Transverse colon (tissue), 4 donors: ENCODE measurements at places on chromosomes 1 and 21. TPM values are rescaled to one million over a fixed set of nuclear protein-coding genes. Genes with fewer than 3 reads are reported as not detected.

Gene CACNA1E
- 0.16 TPM for total RNA-seq

Gene PCNT
- total RNA-seq = 93.5 TPM

Gene SPTA1
- not detected for total RNA-seq

Gene PRDM2
- total RNA-seq = 37.2 TPM

Gene MOV10
- 129 TPM for total RNA-seq

Gene TNNI3K
- total RNA-seq = 14.2 TPM

Gene DNALI1
- 3.7 TPM for total RNA-seq

Gene B3GALNT2
- 21.4 TPM for total RNA-seq

Gene C1QC
- total RNA-seq = 21.7 TPM

Gene OR2T2
- not detected for total RNA-seq

Gene F11R
- total RNA-seq = 94.3 TPM

Gene ZNF593OS
- not detected for total RNA-seq

Gene CFAP126
- not detected for total RNA-seq

Gene ZBTB8A
- total RNA-seq = 2.2 TPM

Gene NEXN
- 9.7 TPM for total RNA-seq

Gene FMN2
- total RNA-seq = 3.8 TPM

Gene TDRD5
- total RNA-seq = 1.8 TPM
